ENCODE measurements at places on chromosomes 13 and 19. TPM values are rescaled to one million over a fixed set of nuclear protein-coding genes. Genes with fewer than 3 reads are reported as not detected.

Gene RDH8
- not detected for total RNA-seq

DNA sequence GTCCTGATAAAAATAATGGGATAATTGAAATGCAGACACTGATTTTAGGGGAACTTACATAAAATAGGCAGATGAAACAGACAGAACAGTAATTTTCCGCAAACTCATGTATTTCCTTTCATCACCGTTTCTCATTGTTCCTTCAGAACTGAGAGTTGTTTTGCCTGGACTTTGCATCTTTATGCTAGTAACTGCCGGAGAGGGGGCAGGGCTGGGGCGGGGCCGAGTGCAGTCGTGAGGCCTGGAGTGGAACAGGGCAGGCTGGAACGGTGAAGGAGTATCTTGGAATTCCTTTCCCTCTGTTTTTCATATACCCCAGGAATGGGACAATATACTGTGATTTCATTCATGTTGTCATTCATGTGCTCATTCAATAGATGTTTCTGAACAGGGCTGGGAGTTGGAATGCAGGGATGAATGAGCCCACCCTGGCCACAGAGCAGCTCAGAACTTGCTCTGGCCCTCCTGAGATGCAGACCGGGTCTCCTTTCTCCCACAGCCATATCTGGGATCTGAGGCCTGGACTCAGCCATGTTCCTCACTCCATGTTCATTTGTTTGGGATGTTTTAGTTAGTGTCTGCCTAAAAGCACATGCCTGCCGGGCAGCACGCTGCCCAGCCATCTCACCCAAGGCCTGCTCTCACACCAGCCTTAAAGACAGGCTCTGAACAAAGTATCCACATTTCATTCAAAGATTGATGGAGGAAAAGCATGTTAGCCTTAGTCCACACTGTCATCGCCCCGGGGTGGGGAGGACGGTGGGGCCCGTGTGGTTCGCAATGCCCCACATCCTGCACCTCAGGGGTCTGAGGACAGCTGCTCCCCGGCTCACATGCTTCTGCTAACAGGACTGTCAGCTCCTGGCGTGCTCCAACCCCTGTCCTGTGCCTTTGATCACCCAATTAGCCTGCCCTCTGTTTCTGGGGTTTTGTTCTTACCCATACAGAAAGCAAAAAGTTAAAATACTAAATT, 92.9 kb downstream of the SOX1 start:
- DNase-seq, result no peak

Gene FDX2
- 43.0 TPM for total RNA-seq

- DNase-seq, result no peak
These were observed 36.3 kb upstream of the PTPRS start for GRCh38 chr19:5376928-5377327.

GRCh38 chr19:11963566-11964355, 1.1 kb upstream of the ZNF763 start:
- DNase-seq, result peak; percentile 67

Gene C13orf42
- not detected for total RNA-seq

Gene CGB3
- not detected for total RNA-seq

GRCh38 chr19:7641290-7642276, 4.7 kb downstream of the STXBP2 start:
- DNase-seq, result no peak

Gene CLEC4G
- not detected for total RNA-seq

Gene KANK3
- 0.43 TPM for total RNA-seq

DNA sequence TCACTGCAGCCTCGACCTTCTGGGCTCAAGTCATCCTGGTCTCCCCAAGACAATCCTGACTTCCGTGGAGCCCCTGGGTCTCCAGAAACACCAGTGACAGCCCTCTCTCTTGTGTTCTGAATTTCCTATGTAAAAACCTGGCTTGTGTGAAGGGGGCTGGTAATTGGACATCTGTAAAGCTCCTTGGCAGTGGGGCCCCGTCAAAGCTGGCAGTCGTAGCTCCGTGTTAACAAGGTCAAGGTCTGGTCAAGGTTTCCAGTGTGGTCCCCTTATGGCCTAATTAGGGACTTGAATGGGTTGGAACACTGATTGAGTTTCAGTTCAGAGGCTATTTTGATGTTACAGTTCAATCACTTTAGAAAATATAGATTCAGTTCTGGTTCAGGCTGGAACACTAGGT, 32.8 kb upstream of the NDUFS7 start:
- no peak for DNase-seq

Gene PSG6
- total RNA-seq, result not detected

GRCh38 chr19:28424662-28425045, 788.3 kb downstream of the UQCRFS1 start:
- no peak for DNase-seq

Gene KIR3DL1
- total RNA-seq, result 0.14 TPM

Gene ZNF430
- 16.6 TPM for total RNA-seq

Gene ZNF610
- 0.18 TPM for total RNA-seq

GRCh38 chr19:43913383-43913782, 21.7 kb downstream of the ZNF45 start:
- DNase-seq, result no peak

DNA sequence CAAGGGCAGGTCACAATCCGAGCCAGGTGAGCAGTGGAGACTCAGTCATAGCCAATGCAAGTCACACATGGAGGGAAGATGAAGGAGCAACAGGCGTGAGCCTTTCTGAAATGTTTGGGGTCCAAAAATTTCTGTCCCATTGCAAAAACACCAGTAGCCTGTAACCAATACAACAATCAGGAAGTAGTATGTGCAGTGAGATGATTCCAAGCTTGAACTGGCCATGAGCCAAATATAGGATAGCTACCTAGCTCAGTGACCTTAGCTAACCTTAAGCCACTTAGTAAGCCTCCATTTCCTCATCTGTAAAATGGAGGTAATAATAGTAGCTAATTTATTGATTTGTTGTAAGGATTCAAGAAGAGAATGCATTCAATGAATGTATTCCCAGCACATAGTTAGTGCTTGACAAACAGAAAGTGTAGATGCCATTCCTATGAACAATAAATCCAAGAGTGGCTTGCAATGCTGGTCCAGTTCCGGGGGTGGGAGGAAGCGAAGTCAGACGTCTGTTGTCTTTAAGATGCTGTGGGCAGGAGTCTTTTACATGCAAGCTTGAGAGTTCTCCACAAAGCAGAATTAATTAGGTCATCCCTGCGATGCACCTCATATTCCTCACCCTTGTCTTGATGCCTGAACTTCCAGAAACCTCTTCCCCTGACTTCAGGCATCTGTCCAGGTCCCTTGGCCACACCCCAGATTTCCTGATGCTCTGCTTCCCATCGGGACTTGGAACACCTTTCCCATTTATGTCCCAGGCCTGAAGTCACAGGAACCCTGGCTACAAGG, 195.7 kb upstream of the UBL3 start:
- DNase-seq, result no peak

DNA sequence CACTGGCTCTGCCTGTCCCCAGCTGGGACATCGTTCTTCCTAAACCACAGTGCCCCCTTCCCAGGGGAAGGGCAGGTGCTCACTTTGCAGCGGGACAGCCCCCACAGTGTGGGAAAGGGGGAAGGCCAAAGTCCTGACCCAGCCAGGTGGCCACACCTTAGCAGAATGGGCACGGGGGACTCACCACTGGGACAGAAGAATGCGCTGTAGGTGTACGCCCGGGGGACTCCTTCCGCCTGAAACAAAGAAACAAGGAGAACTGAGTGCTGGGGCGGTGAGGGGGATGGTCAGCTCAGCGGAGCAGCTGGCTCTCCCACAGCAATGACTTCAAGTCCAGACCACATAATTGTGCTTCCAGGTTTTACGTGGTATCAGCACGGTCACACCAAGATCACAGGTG, 49.4 kb downstream of the F2RL3 start:
- no peak for DNase-seq

GRCh38 chr13:26509491-26509890, 48.0 kb upstream of the WASF3 start:
- no peak for DNase-seq

Gene WDR87
- total RNA-seq, result not detected

DNA sequence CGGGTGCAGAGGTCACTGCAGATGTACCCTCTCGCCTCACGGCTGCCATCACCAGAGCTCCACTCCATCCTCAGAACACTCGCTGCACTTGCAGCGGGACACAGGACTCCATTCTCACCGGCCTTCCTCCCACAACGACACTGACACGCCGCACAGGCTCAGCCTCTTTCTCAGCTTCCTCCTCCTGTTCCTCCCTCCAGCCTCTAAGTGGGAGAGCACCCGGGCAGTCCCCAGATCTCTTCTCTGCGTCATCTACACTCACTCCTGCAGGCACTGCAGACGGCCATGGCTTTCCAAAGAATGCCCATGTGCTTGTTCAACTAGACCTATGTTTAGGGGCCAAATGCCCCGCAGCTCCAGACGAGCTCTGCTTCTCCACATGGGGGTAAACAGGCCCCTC, 14.3 kb upstream of the FKRP start:
- DNase-seq, result no peak

GRCh38 chr19:18045307-18046050, 37.5 kb downstream of the ARRDC2 start:
- DNase-seq, result no peak

DNA sequence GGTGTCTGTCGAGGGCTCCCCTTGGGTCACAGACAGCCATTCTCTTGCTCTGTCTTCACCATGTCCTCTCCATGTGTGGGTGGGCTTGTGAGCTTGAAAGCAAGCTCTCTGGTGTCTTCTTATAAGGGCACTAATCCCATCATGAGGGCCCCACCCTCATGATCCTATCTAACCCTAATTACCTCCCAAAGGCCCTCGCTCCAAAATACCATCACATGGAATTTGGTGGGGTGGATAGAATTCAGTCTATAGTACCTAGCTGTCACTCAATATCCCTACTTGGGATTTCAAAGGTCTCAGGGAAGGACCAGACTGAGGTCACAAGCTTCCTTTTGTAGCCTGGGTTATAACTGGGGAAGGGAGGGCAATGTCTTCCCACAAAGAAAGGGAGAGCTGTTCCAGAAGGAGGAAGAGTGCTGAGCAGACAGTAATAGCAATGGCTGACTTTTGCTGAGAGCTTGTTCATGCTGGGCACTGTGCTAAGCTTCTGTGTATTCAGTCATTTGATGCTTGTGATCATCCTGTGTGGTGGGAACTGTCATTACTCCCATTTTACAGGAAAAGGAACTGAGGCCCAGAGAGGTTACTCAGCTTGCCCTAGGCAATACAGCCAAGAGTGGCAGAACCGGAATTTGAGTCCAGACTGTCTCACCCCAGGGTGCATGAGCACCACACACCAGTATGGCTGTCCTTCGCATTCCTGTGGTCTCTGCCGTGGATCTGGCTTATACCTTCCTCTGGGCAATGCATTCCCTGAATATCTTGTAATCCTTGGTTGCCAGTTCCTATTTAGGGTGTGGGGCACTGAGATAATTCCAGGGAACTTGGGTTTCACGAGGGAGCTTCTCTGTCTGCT, 8.2 kb downstream of the FXYD5 start:
- DNase-seq, result no peak

GRCh38 chr19:35135389-35135909, 590 bp upstream of the LGI4 start:
- DNase-seq, result peak; percentile 61

GRCh38 chr19:3108775-3109174, 14.6 kb downstream of the GNA11 start:
- peak; percentile 69 for DNase-seq

Gene PEG3
- 0.11 TPM for total RNA-seq

Gene SIAH3
- total RNA-seq, result not detected

Gene SMIM44
- total RNA-seq, result not detected

Gene MISP3
- total RNA-seq, result 0.48 TPM

DNA sequence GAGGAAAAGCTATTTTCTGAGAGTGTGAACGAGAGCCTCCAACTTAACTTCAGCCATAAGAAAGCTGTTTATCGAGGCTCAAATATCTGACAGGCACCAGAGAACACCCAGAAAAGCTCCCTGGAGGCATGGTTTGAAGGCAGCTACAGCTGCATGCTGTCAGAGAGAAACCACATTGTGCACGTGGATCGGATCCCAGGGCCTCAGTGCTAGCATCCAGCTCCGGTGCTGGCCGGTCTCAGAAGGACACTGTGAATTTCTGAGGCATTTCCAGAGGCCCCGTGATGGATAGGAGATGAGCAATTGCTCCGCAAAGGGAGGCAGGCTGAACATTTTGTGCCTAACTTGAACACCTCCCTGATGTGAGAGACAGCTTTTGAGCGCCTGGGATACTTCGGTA, 315.7 kb downstream of the FGF9 start:
- no peak for DNase-seq

- DNase-seq, result no peak
These were observed 581 bp downstream of the RCBTB1 start for GRCh38 chr13:49584771-49585182.

DNA sequence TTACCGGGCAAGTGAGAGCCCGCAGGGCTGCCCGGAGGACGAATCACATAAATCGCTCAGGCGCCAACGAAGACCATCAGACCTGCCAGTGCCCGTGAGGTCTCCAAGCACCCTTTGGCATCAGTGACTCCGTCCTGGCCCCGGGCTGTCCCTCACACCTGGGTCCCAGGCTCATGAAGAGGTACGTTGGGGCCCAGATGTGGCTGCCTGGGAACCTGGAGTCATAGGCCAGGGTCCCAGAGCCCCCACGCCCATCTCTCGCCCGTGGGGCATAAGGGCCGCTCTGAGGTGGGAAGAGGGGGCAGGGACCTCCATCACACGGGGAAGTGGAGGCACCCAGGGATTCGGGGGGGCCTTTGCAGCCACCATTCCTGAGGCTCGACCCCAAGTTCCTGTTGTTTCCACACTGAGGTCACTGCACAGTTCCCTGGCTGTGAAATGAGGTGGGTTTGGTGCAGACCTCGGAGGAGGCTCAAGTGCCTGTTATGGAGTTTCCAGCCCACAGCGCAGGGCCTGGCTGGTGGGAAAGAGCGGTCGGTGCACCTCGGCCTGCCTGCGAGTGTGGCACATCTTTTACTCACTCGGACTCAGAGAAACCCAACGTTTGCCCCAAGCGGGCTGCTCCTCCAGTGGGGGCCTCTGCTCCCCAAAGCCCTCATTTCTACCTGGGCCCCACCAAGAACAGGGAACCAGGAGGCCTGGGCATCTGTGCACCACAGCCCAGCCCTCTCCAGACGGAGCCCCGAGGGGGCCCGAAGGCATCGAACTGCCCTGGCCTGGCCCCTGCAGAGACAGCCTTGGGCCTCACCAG, 35.9 kb upstream of the C13orf46 start:
- DNase-seq, result no peak

DNA sequence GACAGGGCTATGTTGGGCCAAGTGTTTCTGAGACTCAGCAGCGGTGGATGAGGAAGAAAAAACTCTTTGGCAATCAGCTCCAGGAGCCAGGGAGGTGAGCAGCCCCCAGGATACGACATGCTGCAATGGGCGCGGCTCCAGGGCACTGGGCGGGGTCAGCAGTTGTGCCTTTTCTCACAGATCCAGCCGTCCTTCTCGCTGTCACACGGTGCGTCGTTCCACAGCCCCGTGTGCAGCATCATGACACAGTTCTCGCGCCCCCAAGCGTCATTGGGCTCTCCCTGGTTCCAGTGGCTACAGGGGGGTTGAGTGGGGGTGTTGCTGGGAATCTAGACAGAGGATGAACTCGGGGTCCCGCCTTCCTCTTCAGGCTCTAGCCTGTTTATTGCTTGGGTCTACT, 2.7 kb downstream of the CLEC4G start:
- DNase-seq, result no peak
